Stimulated activated CD8-positive, alpha-beta memory T cell treated with anti-CD3 and anti-CD28 coated beads, Interleukin-15, amount 100 ng/mL, for 48 hours (primary cell): ENCODE measurements at places on chromosomes 13 and 19.

GRCh38 chr13:42650506-42650905, 76.6 kb downstream of the TNFSF11 start:
- no peak for DNase-seq

DNA sequence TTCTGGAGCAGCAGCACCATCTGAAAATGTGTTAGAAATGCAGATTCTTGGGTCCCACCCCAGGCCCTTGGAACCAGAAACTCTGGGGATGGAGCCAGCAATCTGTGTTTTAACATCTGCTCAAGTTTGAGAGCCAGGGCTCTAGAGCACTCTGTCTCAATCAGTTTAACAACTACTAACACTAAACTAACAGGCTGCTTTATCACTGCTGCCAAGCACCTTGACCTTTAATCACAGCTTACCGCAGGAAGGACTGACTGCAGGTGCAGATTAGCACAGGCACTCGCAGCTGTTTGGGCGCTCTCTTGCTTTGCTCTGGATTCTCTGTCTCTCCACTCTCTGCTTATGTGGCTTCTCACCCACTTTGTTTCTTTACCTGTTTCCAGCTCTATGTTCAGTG, 163.5 kb downstream of the MTUS2 start:
- no peak for DNase-seq

DNA sequence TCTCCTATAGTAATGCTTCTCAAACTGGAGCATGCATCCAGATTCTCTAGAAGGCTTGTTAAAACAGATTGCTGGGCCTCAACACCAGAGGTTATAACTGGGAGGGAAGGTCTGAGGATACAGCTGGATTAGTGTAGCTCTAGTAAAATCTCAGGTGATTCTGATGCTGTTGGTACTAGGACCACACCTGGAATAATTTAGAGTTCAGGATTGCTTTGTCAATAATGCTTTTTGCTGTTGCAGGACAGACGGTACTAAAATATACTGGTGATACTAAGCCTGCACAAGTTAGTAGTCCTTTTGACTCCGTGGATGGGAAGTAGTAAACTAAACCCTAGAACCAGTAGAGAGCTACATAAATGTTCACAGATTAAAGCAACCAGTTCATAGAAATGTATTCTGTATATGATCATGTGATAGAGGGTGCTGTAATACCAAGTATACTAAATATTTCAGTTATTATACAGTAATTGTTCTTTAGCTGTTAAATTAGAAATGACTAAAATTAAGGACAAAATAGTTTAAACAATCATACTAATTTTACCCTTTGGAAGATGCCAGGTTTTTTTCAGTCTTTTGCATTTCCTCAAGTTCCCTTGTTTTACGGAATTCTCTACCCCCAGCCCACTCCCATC, 258.2 kb upstream of the STARD13 start:
- no peak for DNase-seq

- no peak for DNase-seq
These were observed 2.3 kb downstream of the DHRS12 start for GRCh38 chr13:51801631-51802099.

DNA sequence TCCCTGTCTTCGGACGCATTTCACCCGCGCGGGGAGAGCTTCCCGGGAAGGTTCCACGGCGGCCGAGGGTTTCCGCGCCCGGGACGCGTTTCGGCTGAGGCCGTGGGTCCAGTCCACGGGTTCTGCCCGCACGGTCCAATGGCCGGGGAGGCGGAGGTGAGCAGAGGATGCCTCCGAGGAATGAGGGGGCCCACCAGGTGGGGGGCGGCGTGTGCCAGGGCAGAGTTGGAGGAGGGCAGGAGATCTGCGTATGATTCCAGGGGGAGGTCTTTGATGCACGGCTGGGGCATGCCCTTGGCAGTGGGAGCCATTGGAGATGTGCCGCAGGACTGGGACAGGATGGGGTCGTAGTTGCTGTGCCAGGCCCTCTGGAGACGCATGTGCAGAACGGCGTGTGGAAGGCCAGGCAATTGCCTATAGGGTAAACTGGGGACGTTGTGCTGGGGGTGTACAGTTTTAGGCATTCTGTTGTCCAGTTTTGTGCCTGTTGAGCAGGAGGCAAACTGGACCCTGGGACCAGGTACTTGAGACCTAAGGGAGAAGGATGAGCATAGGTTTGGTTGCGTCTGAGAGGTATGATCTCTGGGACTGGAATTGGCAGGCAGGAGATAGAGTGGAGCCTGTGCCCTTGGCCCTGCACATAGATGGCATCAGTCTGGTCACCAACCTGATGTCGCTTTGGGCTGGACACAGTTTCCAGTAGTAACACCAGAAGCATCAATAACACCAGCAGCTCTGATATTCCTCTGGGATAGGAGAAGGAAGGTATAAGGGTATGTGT, 751 bp downstream of the ZNF584 start:
- no peak for DNase-seq

GRCh38 chr19:30381366-30381765, 9.2 kb downstream of the ZNF536 start:
- no peak for DNase-seq

DNA sequence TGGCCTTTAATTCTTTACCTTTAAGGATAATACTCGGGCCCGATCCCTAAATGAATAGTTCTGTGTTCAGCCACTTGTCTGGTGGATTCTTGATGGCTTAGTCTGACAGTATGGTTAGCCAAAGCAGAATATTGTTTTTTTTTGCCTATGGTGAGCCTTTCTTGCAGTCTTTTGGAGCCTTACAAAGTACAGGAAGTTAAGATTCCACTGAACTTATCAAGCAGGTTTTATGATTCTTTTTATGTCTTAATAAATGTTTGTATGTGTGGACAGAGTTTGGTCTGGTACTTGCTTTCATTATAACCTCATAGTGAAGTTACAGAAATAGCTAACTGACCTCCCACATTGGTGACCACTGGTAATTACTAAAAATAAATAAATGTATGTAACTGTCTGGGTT, 17.1 kb downstream of the PCCA start:
- DNase-seq: no peak

DNA sequence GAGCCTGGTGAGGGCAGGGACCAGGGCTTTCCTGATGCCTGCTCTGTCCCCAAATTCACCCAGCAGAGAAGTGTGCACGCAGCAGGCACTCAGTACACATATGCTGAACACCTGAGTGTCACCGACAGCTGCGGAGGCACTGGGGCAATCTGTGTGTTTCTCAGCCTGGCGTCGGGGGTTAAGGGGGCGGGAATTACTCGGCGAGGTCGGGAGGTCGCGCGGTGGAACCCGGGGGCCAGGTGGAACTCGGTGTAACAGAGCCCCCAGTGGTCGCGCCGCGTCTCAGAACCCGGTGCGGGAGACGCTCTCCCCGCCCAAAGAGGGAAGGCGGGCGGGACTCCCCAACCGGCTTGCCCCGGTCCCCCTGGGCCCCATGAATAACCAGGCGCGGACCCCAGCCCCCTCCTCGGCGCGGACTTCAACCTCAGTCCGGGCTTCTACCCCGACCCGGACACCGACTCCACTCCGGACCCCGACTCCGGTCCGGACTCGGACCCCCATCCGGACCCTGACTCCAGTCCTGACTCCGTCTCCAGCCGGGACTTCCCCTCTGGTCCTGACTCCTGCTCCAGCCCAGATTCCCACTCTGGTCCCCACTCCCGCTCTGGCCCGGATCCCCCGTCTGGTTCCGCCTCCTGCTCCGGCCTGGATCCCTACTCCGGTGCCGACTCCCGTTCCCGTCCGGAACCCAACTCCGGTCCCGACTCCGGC, at the start of gene SELENOV:
Gene SELENOV (plus strand): TSS at position 300 of the 711 bp plus-strand sequence. CDS start 74 bp downstream, at position 374.
- no peak for DNase-seq

DNA sequence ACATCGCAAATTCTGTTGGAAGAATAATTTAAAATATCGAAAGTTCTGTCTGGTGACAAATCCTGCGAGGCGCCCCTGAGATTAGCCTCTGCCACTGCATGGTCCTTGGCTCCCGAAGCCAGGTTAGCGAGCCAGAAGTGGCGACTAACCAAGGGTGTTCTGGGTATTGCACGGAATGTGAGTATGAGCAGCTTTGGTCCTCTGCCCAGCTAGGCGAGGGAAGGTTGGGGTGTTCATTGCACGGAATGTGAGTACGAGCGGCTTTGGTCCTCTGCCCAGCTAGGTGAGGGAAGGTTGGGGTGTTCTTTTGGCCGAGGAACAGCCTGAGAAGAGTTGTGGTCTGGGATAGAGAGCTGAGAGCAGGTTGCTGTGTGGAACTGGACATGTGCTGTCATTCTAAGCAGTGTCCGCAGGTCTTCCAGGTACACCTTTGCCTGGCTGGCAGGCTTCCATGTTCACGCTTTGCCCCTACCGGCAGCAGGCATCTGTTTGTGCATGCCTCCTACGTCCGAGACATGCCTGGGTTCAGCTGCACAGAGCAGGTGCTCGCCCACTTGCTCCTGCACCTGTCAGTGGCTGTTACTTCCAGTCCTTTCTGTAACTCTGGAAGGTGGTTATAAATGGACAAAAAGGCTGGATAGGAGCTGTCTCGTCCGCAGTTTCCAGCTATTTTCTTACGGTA, 18.3 kb upstream of the TEX29 start:
- no peak for DNase-seq

DNA sequence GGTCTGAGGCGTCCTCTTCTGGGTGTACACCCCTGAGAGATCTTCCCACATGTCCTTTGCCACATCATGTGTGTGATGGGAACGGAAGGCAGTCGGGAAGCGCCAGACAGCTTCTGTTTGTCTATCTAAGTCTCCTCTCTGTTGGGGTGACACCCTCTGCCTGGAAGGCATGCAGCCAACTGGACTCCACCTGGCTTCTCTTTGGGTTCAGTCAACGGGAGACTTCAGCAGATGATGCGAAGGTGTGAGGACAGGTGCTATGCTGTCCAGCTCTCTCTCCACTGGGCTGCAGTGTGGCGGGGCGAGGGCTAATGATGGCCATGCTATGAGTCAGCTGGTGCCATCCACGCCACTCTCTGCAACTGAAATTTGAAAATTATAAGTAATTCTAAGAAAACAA, 14.3 kb upstream of the SBK3 start:
- no peak for DNase-seq

DNA sequence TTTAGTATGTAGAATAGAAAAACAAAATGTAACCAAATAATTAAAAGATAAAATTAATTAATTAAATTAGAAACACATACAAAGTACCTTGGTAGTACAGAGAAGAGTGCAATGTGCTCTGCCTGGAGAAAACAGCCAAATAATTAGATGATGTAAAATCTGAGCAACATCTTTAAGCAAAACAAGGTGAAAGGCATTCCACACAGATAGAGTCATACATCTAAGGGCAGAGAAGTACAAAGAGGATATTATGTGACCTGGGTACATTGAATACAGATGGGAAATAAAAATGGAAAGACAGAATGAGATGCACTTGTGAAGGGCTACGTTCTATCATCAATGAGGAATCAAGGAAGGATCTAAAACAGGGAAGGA, 25.2 kb upstream of the FNDC3A start:
- no peak for DNase-seq

GRCh38 chr13:105346141-105346775, 1189.2 kb downstream of the EFNB2 start:
- DNase-seq: no peak

DNA sequence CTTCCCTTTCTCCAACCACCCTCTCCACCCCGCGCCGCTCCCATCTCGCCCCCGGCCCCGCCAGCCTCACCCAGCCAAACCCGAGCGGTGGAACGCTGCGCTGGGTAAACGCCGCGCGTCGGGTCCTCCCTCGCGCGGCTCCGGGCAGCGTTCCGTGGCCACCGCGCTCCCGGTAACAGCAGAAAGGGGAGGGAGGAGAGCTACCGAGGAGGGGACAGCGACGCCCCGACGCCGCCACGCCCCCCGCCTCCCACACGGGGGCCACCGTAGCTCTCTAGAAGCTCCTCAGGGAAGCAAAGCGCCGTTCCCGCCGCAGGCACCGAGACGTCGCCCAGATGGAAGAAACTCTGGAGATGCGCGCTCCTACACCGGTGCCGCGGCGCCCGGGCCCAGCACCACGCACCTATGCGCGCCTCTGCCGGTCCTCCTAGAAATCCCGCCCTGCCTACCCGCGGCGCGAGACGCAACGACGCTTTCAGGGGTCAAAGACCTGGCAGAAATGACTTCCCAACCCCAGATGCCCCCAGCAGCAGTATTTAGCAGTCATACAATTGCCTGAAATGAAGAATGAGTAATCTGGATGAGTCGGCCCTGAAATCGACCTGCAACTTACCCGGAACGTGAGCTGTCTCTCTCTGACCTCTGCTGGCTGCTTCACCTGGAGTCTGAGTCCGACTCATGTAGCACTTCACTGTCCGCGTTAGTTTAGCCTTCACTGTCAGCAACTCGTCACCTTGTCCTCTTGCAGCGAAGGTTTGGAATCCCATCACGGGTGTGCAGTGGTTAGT, at the start of gene RUBCNL:
Gene RUBCNL (minus strand): TSS at position 189 of the 788 bp plus-strand sequence. CDS start 14,777 bp downstream, outside the sequence.
- peak; percentile 25 for DNase-seq

GRCh38 chr19:34953092-34953491, 10.9 kb downstream of the ZNF792 start:
- DNase-seq: no peak

DNA sequence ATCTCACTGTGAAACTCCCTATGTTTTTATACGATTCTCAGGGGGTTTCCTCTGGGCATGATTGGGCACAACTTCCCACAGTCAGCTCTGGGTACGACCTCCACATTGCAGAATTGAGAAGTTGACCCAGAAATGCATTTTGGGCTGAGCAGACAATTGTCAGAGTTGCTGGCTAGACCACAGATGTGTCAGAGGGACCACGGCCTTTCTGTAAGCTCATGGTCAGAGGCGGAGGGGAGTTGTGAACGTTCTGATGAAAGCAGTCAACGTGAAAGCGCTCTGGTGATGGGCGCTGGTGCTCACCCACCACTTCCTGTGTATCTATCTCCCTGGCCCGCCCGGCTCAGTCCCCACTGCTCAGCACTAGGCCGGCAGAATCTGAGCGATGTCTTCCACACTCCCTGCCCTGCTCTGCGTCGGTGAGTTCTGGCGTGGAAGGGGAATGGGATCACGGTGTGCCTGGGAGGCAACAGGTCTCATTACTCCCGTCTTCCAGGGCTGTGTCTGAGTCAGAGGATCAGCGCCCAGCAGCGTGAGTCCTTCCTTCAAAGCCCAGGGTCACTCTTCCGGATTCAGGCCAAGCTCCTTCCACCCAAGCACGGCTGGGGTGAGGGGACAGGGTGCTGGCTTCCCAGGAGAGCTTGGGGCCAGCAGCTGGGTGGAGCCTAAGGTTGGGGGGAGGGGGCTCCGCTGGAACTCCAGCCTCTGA, at the start of gene NCR1:
Gene NCR1 (plus strand): TSS at position 346 of the 709 bp plus-strand sequence. CDS start 40 bp downstream, at position 386.
- peak; percentile 3 for DNase-seq

DNA sequence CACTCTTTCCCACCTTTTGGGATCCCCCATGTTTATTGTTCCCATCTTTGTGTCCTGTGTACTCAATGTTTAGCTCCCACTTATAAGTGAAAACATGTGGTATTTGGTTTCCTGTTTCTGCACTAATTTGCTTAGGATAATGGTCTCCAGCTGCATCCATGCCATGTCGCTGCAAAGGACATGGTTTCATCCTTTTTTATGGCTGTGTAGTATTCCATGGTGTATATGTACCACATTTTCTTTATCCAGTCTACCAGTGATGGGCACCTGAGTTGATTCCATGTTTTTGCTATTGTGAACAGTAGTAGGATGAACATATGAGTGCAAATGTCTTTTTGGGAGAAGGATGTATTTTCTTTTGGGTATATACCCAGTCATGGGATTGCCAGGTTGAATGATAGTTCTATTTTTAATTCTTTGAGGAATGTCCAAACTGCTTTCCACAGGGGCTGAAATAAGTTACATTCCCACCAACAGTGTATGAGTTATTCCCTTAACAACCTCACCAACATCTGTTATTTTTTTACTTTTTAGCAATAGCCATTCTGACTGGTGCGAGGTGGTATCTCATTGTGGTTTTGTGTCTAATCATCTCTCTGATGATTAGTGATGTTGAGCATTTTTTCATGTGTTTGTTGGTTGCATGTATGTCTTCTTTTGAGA, 55.7 kb upstream of the MEDAG start:
- no peak for DNase-seq

GRCh38 chr13:41837629-41838028, 123.3 kb downstream of the VWA8 start:
- DNase-seq: no peak
